Fibroblast of lung (primary cell): ENCODE measurements at places on chromosomes 3 and 15. TPM values are rescaled to one million over a fixed set of nuclear protein-coding genes. Genes with fewer than 3 reads are reported as not detected.
A peak's percentile ranks its signal among the peaks of the same experiment; 100 is the strongest.

GRCh38 chr3:55876560-55876959 lies 389.5 kb upstream of the WNT5A start:
- peaks cover 5% of the 10 kb centered on the region for H3K4me1 ChIP-seq
- H3K36me3 ChIP-seq = no peaks in the 10 kb centered on the region
- H3K4me3 ChIP-seq = no peak overlapping the region
- no peak overlapping the region for H3K27ac ChIP-seq
- no peak for DNase-seq

DNA sequence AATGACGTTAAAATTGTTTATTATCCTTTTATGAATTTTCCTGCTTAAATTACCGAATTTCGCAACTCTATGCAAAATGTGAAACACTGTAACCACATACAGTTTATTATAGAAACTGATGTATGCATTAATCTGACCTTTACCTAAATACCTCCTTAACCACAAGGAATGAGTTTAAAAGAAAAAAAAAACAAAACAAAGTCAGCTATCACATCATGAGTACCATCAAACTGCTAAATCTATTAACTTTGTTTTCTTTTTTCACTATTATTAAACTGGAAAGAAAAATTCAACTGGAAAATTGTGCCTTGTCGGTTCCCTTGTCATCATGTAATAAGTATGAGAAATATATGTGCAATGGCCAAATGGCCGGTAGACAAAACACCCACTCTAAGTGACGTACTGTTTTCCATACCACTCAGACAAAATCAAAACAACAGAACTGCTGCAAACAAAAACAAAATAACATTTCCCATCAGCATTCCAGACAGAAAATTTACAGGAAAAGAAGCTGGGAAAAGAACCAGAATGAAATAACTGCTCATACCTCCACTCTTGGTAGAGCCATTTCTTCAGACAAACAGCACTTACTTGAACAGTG lies 415.3 kb downstream of the FOXP1 start:
- H3K4me3 ChIP-seq = no peak overlapping the region
- peak; percentile 94 for DNase-seq
- H3K27me3 ChIP-seq = no peaks in the 10 kb centered on the region
- H3K27ac ChIP-seq = no peak overlapping the region

- DNase-seq = no peak
- no peak overlapping the region for H3K4me3 ChIP-seq
- H3K4me1 ChIP-seq = no peaks in the 10 kb centered on the region
Observed at GRCh38 chr15:27668471-27669220, 430.5 kb downstream of the OCA2 start.

DNA sequence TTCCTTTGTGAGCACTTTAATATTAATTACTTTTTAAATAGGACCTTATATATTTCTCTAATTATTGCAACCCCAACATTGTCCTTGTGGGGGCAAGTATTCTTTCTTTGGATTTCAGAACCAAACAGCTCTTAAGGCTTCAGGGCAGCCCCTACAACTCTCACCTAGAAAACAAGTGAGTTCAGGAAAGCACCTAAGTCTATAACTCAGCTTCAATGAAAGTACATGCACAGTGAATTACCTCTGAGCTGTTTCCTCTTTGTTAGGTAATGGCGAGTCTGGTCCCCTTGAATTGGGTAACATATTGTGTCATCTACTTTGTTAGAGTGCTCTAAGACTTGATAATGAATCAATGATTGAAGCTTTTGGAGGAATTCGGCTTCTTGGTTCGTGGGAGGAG lies 545.7 kb downstream of the NLGN1 start:
- no peaks in the 10 kb centered on the region for H3K4me1 ChIP-seq
- no peak for DNase-seq
- no peak overlapping the region for H3K4me3 ChIP-seq

- H3K36me3 ChIP-seq = no peaks in the 10 kb centered on the region
- no peak overlapping the region for H3K4me3 ChIP-seq
- H3K4me1 ChIP-seq = no peaks in the 10 kb centered on the region
- no peak for DNase-seq
- no peak overlapping the region for H3K27ac ChIP-seq
- H3K27me3 ChIP-seq = no peaks in the 10 kb centered on the region
Observed at GRCh38 chr3:25171897-25172296, 256.2 kb upstream of the RARB start.

DNA sequence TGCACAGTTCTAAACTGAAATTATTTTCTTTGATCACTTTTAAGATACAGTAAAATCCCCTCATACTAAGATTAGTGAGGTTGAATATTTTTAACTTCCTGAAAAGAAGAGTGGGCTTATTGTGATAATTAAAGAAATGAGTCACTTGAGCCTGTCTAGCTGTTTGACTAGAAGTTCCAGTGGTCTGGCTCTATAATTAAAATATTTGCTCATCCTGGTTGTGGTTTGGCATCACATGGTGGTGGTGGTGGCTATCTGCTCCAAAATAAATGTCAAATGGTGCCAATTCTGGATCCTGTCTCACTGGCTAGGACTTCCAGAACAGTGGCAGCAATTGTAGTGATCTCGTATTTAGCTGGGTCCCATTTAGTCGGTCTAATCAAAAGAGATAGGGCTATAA lies 8.6 kb upstream of the TEX9 start:
- no peaks in the 10 kb centered on the region for H3K36me3 ChIP-seq
- H3K27ac ChIP-seq = no peak overlapping the region
- DNase-seq = peak; percentile 77
- no peaks in the 10 kb centered on the region for H3K4me1 ChIP-seq

DNA sequence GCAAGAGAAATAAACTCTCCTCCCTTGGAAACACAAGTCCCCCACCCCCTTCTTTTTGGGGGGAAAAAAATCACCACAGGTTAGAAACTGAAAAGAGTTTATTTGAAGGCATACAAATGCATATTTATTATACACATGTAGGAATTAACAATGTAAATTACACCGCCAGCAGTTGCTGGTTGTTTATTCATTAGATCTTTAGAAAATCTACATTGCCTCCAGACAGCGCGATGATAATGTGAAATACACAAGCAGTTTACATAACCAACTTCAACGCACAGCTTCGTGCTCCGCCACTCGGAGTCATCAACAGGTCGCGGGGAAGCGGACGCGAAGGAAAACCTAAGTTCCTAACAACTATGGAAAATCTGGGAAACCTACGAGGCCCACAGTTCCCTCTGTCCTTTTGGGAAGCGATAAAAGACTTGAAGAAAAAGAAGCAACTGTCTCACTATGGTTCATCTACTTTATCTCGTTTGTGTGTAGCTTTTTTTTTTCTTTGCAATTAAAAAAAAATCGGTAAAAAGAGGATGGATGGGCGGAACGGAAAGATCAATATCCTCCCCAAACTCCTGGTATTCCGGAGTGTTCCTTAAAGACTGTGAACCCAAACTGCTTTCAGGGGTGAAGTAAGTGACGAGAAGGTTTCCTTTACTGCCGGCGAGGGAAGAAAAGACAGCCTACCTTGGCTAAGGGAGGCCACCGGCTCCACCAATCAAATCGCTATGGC lies 8.4 kb upstream of the FOXB1 start:
- DNase-seq = no peak
- no peak overlapping the region for H3K27ac ChIP-seq
- no peaks in the 10 kb centered on the region for H3K36me3 ChIP-seq
- no peaks in the 10 kb centered on the region for H3K4me1 ChIP-seq

DNA sequence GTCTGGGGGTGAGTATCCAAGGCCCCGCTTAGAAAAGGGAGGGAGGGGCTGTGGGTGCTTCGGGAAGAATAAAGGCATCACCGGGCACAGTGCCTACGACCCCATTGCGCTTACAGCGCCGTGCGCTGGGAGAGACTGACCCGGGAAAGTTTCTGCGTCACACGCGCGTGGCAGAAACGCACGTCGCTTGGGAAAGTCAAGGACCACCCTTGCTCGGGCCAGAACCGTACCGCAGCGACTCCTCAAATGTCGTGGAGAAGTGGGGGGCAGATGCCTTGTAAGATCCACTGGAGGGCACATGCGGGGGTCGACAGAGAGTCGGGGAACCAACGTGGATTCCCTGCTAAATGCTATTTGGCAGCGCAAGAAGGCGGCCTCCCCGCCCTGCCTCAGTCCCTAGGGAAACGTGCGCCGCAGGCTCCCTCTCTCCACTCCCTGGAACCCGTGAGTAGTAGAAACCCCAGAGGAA lies 2.4 kb downstream of the ADAMTS9 start:
- no peaks in the 10 kb centered on the region for H3K36me3 ChIP-seq
- H3K27ac ChIP-seq = peak overlapping the region; percentile 81
- DNase-seq = peak; percentile 52
- H3K27me3 ChIP-seq = no peaks in the 10 kb centered on the region
- no peaks in the 10 kb centered on the region for H3K4me1 ChIP-seq

DNA sequence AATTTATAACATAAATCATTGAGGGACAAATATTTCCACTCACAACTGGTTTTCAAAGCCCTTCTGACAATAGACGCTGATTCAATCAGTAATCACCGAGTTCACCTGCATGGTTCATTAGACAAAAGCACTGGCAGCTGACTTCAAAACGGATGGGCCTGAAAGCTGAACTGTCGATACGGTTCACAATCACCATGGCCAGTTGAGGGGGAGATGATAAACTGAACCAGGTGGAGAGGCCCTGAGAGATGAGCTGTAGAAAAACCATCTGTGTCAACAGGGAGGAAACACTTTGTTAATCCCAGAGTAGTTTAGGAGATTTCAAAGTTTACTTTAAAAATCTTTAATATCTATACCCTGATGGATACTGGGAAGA lies 75.0 kb downstream of the PEX5L start:
- no peak overlapping the region for H3K27ac ChIP-seq
- H3K4me3 ChIP-seq = no peak overlapping the region
- no peak for DNase-seq
- H3K36me3 ChIP-seq = no peaks in the 10 kb centered on the region
- no peaks in the 10 kb centered on the region for H3K4me1 ChIP-seq

- H3K36me3 ChIP-seq = no peaks in the 10 kb centered on the region
- H3K27ac ChIP-seq = no peak overlapping the region
- H3K27me3 ChIP-seq = no peaks in the 10 kb centered on the region
- H3K4me3 ChIP-seq = no peak overlapping the region
- peaks cover 2% of the 10 kb centered on the region for H3K4me1 ChIP-seq
- no peak for DNase-seq
Observed at GRCh38 chr3:42149975-42150374, 58.8 kb downstream of the TRAK1 start.

- DNase-seq = no peak
- no peak overlapping the region for H3K27ac ChIP-seq
- H3K4me3 ChIP-seq = no peak overlapping the region
- no peaks in the 10 kb centered on the region for H3K36me3 ChIP-seq
Observed at GRCh38 chr3:46634856-46635255, 22.5 kb downstream of the FAM240A start.

GRCh38 chr3:58299839-58300516 lies 6.1 kb upstream of the RPP14 start:
- no peaks in the 10 kb centered on the region for H3K27me3 ChIP-seq
- DNase-seq = peak; percentile 83
- no peak overlapping the region for H3K27ac ChIP-seq
- no peaks in the 10 kb centered on the region for H3K36me3 ChIP-seq
- H3K4me1 ChIP-seq = no peaks in the 10 kb centered on the region

GRCh38 chr3:26622621-26623418 lies at the start of gene LRRC3B:
LRRC3B (plus strand) TSS chr3:26622772; CDS start chr3:26709673, 86,901 bp downstream.
- DNase-seq = no peak
- H3K27me3 ChIP-seq = no peaks in the 10 kb centered on the region
- H3K27ac ChIP-seq = no peak within 1 kb of the TSS
- H3K4me3 ChIP-seq = no peak within 1 kb of the TSS
- H3K36me3 ChIP-seq = no peaks in the 10 kb centered on the region

GRCh38 chr3:29718661-29719065 lies 437.8 kb downstream of the RBMS3 start:
- no peak for DNase-seq
- H3K27me3 ChIP-seq = no peaks in the 10 kb centered on the region
- no peaks in the 10 kb centered on the region for H3K4me1 ChIP-seq
- no peaks in the 10 kb centered on the region for H3K36me3 ChIP-seq

- H3K27me3 ChIP-seq = no peaks in the 10 kb centered on the region
- no peak overlapping the region for H3K4me3 ChIP-seq
- peak; percentile 81 for DNase-seq
Observed at GRCh38 chr15:39786447-39787056, 3.9 kb upstream of the FSIP1 start.

DNA sequence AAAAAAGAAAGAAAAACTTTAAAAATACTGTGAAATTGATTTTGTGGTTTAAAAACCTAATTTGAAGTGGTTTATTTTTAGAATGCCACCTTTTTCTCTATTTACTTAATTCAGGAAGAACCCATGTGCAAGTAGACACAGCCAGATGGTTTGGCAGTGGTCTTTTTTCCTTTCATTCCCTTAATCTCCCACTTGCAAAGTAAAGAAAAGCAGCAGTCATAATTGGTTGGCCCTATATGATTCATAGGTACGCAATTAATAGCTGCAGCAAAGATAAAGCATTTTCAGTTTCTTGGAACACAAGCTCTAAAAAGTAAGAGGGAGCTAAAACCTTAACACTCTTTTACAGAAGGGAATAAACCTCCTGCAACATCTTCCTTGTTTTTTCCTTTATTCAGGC lies 115.3 kb downstream of the MECOM start:
- DNase-seq = no peak
- H3K36me3 ChIP-seq = no peaks in the 10 kb centered on the region
- H3K4me1 ChIP-seq = no peaks in the 10 kb centered on the region
- H3K27me3 ChIP-seq = no peaks in the 10 kb centered on the region
- no peak overlapping the region for H3K4me3 ChIP-seq
- no peak overlapping the region for H3K27ac ChIP-seq

GRCh38 chr3:64166584-64167162 lies 58.6 kb downstream of the PRICKLE2 start:
- no peaks in the 10 kb centered on the region for H3K27me3 ChIP-seq
- H3K27ac ChIP-seq = no peak overlapping the region
- peak; percentile 74 for DNase-seq
- no peaks in the 10 kb centered on the region for H3K36me3 ChIP-seq

- no peak overlapping the region for H3K27ac ChIP-seq
- no peak overlapping the region for H3K4me3 ChIP-seq
- no peaks in the 10 kb centered on the region for H3K36me3 ChIP-seq
Observed at GRCh38 chr3:135099734-135100355, 304.8 kb downstream of the EPHB1 start.

- no peak overlapping the region for H3K4me3 ChIP-seq
- DNase-seq = no peak
- H3K27me3 ChIP-seq = no peaks in the 10 kb centered on the region
- H3K4me1 ChIP-seq = no peaks in the 10 kb centered on the region
Observed at GRCh38 chr3:197687570-197687969, 49.1 kb downstream of the RUBCN start.

Gene GPR62
- total RNA-seq = under 0.01 TPM in 2 replicates

Gene CHRFAM7A
- total RNA-seq = 0.26 and 0.66 TPM in 2 replicates

Gene AADACL2
- total RNA-seq = under 0.01 TPM in 1 of 2 replicates, not detected in the other

Gene FEZF2
- not detected in 2 replicates for total RNA-seq

Gene TAGLN3
- total RNA-seq = 0.33 and 0.51 TPM in 2 replicates

Gene ZNF501
- 11.3 and 16.0 TPM in 2 replicates for total RNA-seq

Gene COL6A5
- total RNA-seq = under 0.01 and 0.66 TPM in 2 replicates

Gene CCR9
- not detected in 2 replicates for total RNA-seq
